ENCODE measurements at places on chromosomes 16 and 17.

DNA sequence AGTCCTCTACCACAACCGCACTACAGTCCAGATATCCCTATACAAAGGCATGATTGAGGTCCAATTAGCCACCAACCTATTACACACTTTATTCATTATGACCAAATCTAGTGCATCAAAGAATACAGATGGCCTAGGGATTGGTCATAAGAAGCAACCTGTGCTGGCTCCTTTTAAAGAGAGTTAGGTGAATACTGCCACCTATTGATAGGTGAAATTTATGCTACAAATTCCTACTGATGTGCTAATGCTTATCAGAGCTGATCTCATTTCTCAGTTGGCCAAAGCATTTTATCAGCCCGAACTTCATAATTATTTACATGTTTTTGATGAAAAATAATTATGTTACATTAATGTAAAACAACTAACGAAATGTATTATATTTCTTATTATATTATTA is 166.3 kb downstream of the ANKFN1 start:
- DNase-seq, result no peak

- DNase-seq, result no peak
These were observed 75.7 kb downstream of the TANC2 start for GRCh38 chr17:63041722-63042121.

DNA sequence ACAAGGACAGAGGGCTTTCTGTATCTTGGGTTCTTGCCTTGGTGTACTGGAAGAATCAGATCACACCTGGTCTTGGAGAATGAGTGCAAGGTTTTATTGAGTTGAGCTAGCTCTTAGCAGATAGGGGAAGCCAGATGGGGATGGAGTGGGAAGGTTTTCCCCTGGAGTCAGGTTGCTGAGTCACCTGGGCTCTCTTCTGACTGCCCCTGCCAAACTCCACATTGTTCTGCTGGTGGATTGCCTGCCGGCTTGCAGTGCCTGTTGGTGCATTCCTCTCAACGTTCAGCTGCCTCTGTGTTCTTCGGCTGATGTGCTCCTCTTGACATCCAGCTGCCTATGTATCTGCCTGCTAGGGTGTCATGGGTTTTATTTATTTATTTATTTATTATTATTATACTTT is 1431.1 kb downstream of the CDH8 start:
- DNase-seq, result no peak

GRCh38 chr17:66573078-66573477 is 261.8 kb upstream of the CACNG5 start:
- DNase-seq, result no peak

GRCh38 chr16:10744370-10745030 is 858 bp downstream of the NUBP1 start:
- no peak for DNase-seq

DNA sequence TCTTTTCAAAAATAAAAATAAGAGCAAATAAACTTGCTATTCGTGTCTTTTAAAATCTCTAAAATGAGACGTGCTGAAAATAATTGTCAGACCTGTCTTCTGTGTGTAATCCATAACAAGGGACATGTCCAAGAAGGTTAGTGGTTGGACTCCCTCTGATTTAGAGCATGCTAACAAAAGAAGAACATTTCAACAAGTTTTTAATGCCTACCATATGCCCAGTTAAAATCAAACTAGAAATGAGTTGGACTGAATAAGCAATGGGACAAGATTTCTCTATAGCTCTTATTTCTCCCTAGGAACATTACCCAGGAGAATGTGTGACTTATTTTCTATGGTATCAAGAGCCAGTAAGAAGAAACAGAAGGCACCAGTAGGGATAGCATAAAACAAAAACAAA is 689.7 kb upstream of the SOX9 start:
- DNase-seq, result no peak

DNA sequence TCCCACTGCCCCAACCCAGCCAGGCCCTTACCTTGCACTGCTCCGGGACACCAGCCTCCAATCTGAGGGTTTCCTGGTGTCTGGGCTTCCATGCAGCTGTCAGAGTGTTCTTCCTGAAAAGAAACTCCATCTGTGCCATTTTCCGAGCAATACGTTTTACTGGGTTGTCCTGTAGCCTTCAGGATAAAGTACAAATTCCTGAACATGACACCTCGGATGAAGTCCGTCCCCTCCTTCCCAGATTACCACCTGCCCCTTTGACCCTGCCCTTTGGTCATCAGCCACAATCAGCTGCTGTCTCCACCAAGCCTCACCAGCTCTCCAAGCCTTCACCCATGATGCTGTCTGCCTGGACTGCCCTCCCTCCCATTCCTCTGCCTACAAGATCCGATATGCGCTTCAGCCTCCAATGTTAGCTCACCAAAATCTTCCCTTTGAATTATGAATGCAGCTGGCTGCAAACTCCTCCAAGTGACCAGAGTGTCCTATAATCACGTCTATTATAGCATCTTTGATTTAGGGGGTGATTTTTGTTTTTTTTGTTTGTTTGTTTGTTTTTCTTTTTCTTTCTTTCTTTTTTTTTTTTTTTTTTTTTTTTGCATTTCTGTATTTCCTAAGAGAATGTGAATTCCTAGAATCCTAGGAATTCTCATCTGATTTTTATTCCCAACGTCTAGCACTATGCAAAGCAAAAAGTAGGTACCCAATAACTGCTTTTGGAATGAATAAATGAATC is 60.6 kb upstream of the KIFC3 start:
- no peak for DNase-seq

- no peak for DNase-seq
These were observed 24.8 kb upstream of the SLC38A7 start for GRCh38 chr16:58709333-58709732.

GRCh38 chr16:56776562-56776961 is 46.6 kb downstream of the NUP93 start:
- no peak for DNase-seq
